C1 segment of cervical spinal cord (tissue), 14 donors: ENCODE measurements at places on chromosomes 7 and 10.

DNA sequence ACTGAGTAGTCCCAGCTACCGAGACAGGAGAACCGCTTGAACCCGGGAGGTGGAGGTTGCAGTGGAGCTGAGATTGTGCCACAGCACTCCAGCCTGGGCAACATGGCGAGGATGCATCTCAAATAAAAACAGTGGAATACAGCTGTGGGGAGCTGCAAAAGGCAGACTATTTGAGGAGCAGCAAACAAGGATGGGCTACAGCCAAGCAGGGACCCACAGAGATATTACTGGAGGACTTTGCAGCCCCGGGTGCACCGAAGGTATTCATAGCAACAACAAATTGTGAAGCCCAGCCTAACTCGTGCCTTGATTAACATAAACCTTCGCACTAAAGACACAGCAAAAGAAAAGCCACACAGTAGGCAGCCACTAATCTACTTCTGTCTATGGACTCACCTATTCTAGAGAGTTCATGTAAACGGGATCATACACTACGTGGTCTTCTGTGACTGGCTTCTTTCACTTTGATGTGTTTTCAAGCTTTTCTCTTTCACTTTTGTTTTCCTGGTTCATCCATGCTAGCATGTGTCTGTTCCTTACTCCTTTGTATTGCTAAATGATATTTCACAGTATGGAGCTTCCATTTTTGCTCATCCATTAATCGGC is 34.0 kb downstream of the PODXL start:
- no peak for DNase-seq

GRCh38 chr7:116524221-116524608 is 621 bp upstream of the CAV1 start:
- no peak for DNase-seq

DNA sequence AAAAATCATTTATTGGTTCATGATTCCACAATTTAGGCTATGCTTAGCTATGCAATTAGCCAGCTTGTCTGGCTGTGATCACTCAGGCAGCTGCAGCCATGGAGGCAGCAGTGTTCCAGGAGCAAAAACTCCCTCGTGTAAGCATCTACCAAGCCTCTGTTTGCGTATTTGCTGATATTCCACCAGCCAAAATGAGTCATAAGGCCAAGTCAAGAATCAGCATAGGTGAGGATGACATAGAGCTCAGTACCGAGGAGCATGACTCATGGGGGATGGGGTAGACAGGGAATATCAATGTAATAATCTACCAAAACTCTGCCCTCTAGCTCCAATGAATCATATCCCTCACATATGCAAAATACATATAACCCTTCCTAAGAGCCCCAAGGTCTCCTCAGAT is 63.3 kb downstream of the IMMP2L start:
- DNase-seq = no peak

- DNase-seq = no peak
Observed at GRCh38 chr7:148584154-148584827, 6.3 kb upstream of the C7orf33 start.
